ENCODE measurements at places on chromosomes 5 and 9.

DNA sequence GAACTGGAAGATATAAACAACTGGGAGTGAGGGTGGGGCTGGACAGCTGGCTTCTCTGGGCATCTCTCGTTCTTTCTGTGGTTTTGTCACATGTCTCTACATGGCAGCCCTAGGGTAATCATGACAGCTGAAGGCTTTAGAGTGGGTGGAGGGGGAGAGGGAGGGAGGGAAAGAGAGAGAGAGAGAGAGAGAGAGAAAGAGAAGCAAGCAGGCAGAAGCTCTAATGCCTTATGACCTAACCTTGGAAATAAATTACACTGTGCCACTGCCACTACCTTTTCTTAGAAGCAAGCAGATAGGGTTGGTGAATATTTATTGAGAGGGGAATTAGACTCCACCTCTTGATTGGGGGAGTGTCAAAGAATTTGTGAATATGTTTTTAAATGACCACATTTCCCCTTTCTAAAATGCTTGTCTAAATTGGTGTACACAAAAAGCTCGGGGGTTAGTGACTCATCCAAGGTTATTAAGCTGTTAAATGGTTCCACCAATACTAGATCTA lies 2.6 kb upstream of the DAPK1 start:
- peak; percentile 94 for DNase-seq

GRCh38 chr5:75640826-75641225 lies 29.6 kb downstream of the ANKDD1B start:
- no peak for DNase-seq

DNA sequence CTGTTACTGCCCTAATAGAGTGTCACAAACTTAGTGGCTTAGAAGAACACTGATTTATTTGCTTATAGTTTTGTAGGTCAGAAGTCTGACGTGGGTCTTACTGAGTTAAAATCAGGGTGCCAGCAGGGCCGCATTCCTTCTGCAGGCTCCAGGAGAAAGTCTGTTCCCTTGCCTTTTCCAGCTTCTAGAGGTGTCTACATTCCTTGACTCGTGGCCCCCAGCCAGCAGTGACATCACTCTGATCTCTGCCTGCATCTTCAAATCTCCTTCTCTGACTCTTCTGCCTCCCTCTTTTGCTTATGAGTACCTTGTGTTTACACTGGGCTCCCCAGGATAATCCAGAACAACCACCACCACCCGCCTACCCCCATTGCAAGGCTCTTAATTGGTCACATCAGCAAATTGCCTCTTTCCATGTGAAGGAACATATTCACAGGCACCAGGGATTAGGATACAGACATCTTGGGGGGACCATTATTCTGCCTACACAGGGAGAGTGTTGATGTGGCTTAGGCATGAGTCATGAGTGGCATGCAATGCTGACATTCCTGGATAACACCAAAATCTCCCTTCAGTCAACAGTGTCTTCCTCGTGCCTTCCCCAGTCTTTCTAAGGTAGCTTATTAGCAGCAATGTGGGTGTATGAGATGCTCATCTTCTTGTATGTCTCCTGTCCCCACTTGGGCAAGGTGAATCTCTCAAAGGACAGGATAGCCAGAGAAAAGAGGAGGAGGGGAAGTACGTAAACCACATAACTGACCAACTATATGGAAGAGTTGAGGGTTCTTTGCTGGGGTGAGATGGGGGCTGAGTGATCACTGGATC lies 24.4 kb downstream of the CYFIP2 start:
- no peak for DNase-seq

GRCh38 chr5:146076028-146076427 lies 29.3 kb downstream of the PLAC8L1 start:
- peak; percentile 49 for DNase-seq

DNA sequence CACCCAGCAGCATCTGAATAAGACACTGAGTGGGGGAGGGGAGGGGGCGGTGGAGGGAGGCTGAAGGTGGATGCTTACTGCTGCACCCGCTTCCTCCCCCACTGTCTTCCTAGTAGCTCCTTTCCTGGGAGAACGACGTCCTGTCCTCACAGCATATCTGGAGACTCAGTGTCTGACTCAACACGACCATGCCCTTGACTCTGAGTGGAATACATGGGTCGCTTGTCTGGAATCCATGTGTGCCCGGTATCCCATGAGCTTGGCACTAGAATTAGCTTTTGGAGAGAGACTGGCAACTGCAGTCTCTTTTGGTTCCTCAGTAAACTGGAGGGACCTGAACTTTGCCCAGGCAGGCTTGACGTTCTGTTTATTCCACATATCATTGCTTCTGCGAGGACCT lies 125.4 kb upstream of the FAM120A start:
- no peak for DNase-seq

DNA sequence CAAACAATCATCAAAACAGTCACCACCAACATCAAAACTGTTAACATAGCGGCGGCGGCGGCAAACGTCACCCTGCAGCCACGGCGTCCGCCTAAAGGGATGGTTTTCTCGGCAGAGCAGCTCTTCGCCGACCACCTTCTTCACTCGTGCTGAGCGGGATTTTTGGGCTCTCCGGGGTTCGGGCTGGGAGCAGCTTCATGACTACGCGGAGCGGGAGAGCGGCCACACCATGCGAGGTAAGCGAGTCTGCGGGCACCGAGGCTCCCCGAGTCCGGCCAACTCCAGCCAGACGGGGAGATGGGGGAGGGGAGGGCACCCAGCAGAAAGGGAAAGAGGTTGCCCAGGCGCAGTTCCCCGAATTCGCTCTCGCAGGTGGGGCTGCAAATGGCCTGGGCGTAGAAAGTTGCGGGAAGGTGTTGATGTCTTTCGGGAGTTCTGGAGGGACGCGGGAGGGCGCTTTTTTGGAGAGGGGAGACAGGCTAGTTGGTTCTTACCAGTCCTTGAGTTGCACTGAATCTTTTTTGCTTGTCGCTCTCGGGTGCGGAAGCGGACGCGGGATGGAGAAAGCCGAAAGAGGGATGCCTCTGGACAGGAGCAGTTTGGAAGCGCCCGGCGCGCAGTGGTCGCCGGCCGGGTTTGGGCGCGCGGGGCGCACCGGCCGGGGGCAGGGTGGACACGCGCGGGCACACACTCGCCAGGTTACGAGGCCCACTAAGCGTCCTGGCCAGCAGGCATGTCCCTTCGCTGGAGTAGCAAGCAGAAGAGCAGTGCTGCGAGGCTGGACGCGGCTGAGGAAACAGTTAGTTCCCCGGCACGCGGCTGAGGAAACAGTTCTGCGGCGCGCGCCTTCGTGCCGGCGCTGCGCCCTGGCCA lies 849 bp downstream of the RORB start:
- DNase-seq = no peak

- DNase-seq = no peak
Measured at GRCh38 chr9:134655586-134656333, 14.2 kb downstream of the COL5A1 start.

DNA sequence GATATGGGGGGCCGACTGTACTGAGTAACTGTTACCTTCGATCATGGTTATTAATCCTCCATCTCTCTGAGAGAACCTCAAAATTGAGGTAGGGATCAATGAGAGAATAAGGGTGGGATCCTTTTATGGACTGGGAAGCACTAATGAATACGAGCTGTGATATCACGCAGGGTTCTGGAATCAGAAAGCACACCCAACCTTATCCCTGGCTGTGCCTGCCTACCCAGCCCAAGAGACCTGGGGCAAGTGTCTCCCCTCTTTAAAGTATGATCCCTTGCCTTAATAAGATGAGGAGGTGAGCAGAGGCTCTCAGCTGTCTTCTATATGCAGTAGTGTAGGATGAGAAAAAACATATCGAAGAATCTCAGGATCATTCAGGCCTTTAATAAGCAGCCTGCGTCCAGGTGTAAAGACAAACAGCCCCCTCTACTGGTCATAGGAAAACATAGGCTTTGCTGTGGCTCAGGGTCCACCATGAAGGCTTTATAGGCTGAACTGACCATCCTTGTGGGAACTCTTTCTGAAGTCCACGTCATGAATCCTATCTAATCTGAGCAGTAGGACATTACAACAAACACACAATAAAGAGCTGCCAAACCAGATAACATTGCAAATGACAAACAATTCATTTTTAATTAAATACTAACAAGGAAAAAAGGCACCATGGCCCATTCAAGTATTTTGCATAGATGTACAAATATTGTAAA lies 16.8 kb downstream of the NIPAL4 start:
- DNase-seq = peak; percentile 75

- DNase-seq = no peak
Measured at GRCh38 chr5:31415960-31416359, 115.9 kb downstream of the DROSHA start.

DNA sequence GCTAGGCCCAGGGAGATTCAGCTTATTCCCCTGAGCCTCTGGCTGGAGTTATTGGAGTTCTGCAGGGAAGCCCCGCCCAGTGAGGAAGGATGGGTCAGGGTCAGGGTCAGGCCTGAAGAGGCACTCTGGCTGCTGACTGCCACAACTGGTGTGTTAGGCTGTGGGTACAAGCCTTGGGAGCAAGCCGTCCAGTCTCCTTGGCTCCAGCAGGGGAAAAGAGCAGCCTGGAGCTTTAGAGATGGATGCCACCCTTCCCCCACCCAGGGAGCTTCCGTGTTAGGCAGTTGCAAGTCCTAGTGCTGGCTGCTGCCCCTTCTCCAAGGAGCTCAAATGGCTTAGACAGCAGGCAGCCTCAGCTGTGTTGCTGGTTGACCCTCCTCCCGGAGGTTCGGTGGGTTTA lies 34.4 kb upstream of the TAF11L2 start:
- DNase-seq = no peak

GRCh38 chr9:85258236-85258635 lies 483.5 kb downstream of the AGTPBP1 start:
- DNase-seq = no peak

- no peak for DNase-seq
Measured at GRCh38 chr9:74147906-74148305, 349.2 kb upstream of the RORB start.

GRCh38 chr5:173394701-173395100 lies 66.5 kb upstream of the STC2 start:
- DNase-seq = no peak

GRCh38 chr9:107176436-107177151 lies 106.5 kb upstream of the RAD23B start:
- DNase-seq = no peak

DNA sequence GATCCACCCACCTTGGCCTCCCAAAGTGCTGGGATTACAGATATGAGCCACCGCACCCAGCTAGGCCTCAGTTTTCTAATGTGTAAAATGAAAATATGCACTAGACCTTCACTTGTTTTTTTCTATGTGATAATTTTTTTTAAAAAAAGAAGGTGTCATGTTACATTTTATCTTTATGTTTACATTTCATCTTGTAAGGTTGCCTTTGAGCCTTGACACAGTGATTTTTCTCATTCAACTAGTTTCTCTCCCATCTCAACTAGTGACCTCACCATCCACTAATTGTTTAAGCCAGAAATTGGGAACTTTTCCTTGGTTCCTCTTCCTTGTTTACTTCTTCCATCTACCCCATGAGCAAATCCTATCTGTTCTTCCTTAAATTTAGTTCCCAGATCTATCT lies 21.5 kb downstream of the TMC1 start:
- no peak for DNase-seq

GRCh38 chr5:166992874-166993722 lies 1298.3 kb upstream of the WWC1 start:
- DNase-seq = no peak

GRCh38 chr9:3746296-3747275 lies 220.8 kb upstream of the RFX3 start:
- no peak for DNase-seq

DNA sequence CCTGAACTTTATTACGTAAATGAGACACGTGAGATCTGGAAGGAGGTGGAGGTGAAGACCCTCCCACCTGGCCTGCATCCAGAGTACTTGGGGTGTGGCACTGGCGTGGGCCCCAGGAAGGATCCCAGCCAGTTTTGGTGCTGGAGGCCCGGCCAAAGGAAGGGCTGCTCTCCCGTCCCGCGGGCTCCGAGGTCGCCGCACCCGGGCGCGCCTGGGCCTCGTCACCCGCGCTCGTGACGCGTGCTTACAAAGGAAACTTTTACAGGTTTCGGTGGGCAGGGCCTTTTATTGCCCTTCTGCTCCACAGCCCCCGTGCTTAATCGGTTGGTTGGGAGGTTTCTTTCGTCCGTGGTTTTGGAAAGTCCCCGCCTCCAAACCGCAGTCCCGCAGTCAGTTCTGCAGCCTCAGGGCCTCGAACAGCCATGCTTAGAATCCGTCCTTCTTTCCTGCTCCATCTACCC lies 29.2 kb downstream of the CDKN2A start:
- peak; percentile 52 for DNase-seq

DNA sequence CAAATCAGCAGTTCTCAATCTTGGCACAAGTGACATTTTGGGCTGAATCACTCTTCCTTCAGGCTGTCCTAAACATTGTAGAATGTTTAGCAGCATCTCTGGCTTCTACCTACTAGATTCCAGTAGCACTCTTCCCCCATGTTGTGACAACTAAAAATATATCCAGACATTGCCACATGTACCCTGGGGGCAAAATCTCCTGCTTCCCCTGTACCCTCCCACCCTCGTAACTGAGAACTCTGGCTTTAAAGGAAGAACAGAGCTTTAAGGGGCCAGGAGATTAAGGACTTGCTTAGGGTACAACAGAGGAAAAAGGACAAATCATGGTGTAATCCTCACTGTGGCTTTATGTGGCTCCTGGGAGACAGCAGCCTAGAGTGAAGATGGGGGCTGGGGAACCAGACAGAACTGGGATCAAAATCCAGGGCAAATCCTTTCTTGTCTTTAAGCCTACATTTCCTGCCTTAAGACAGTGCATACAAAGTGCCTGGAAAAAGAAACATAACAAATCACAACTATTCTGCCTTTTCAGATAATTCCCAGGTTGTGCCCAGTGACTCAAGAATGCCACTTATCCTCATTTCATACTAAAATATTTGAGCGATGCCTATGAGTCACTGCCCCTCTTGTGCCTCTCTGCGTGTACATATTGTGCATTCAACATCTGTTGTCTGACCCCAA lies 109.3 kb downstream of the DAPK1 start:
- DNase-seq = no peak

GRCh38 chr5:141811287-141812155 lies 66.7 kb downstream of the PCDH1 start:
- peak; percentile 40 for DNase-seq

DNA sequence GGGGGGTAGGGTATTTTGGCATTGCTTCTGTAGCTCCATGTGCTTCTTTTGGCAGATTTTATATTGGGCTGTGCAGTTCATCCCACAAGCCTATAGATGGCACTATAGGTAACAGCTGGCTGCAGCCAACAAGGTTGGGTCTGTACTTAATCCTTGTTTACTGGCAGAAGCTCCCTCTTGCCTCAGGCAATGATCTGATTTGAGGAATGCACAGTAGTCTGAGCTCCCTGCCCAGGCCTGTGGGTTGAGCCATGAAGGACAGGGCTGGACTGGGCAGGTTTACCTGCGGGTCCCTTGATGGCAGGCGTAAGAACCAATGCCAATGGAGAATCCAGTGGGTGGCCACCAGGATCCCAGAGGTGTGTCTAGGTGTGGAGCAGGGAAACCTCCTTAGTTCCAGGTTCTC lies 11.7 kb upstream of the OR1J2 start:
- peak; percentile 56 for DNase-seq

DNA sequence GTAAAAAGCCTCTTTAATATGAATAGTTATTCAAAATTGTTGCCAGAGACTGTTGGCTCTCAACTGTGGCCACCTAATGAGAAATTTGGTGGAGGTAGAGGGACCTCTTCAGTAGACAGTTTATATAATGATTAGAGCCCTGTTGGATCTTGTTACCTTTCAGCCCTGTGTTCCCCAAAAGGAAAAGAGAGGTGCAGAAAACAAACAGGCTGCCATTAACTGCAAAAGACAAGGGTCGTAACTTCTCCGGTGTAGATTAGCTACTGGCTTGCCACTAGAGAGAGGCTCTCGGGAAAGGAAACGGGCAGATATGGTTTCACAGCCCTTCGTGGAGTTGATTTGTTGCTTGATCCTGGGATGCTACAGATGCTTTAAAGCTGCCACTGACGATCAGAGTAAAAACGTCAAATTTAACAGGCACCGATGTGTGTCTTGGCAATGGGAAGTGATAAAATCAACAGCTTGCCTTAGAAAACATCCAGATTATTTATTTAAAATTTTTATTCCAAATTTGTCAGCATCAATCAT lies 7.8 kb downstream of the FST start:
- no peak for DNase-seq
